Fibroblast of skin of right quadriceps (primary cell): ENCODE measurements at places on chromosomes 5 and 9.

DNA sequence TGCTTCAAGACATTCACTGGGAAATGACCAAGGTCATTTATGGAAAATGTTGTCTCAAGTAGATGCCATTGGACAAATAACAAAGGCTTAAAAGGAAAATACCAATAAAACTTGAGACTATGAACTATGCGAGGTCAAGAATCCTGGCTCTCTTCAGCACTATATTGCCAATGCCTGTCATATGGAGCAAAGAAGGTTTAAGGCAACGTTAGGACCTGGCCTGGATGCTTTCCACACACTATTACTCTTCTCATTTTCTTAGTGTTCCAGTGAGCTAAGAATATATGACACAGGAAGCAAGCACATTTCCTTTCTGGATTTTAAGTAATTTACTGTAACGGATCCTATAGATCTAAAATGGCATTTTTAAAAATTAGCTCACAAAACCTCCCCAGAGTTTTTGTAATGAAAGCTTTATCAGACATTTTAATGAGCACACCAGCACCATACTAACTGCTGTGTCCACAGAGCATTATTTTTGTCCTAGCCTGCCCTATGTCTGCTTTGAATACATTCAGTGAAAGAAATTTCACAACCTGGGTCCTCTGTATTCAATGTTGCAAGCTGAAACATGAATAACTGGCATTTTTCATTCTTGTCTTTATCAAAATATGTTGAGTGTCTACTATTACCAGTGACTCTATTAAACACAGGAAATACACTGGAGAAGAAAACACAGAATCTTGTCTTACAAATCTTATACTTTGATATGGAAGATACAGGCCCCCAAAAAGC, 315.6 kb downstream of the CETN3 start:
- DNase-seq, result peak; percentile 17

DNA sequence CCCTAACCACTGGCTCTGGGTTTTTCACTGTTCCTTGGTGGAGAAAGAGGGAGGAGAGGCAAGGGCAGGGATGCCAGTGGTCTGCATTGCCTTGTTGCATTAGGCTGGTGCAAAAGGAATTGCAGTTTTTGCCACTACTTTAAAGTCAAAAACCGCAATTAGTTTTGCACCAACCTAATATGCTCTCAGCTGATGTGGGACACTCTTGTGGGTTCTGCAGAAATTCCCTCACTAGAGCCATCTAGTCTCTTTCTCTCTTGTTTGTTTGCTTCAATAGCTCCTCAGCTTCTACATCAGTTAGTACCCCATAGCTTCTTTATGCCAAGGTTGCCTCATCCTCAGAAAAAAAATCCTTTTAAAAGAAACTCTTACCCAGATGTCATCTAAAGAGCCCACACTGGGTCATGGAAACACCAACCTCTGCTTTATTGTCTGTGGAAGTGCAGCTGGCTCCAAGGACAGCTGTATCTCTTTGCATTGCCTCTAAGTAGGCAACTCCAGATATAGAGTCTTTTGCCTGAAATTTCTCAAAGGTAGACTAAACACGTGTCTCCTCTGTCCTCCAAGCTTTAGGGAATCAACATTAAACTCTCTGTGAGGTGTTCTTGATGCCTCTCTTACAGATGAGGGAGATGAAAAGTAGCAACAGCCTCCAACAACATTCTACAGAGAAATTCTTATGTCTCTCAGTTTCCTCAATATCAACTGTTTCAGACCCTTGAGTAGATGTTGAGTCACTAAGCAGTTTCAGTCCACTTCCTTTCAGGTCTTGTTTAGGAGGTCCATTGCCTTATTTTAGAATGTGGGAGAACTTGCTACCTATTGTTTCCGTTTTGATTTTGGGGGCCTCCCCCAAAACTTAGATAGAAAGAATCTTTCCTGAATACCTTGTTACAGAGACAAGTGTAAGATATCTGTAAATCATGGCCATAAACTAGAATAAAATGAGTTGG, 84.9 kb upstream of the MEF2C start:
- no peak for DNase-seq

DNA sequence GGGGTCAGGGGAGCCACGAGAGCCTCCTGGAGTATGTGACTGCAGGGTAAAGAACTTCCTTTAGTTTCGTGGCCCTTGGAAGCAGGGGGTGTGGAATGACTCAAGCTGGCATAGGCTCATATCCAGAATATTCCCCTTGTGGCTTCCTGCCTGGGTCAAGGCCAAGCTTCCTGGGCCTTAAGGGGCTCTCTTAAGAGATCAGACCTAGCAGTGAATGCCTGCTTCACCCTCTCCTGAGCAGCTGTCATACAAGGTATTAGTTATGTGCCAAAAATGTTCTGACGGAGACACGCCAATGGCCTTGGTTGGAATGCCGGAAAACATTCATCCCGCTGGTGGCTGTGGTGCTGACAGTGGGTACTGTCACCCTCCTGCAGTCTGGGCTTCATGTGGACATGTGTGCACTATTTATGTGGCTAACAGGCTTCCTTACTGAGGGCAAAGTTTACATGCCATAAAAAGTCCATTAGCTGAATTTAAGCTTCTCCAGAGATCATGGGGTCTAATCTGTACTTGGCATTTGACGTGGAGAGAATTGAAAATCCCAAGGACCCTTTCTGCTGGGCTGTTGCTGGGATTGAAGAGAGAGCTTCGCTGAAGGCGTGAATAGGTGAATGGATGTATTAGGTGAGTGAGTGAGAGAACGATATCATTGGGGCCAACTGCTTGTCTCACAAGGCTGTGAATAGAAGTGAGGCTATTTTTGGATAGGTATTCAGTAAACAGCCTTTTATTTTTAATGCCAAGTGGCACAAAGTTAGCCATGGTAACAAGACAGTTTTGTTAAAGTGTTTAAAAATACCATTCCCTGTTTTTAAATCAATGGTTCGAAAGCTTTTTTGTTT, 156.8 kb downstream of the MACROH2A1 start:
- DNase-seq, result peak; percentile 91

- no peak for DNase-seq
Measured at GRCh38 chr9:127890053-127890452, 9.3 kb downstream of the ST6GALNAC6 start.

- peak; percentile 54 for DNase-seq
Measured at GRCh38 chr5:174505621-174506020, 218.8 kb upstream of the MSX2 start.

DNA sequence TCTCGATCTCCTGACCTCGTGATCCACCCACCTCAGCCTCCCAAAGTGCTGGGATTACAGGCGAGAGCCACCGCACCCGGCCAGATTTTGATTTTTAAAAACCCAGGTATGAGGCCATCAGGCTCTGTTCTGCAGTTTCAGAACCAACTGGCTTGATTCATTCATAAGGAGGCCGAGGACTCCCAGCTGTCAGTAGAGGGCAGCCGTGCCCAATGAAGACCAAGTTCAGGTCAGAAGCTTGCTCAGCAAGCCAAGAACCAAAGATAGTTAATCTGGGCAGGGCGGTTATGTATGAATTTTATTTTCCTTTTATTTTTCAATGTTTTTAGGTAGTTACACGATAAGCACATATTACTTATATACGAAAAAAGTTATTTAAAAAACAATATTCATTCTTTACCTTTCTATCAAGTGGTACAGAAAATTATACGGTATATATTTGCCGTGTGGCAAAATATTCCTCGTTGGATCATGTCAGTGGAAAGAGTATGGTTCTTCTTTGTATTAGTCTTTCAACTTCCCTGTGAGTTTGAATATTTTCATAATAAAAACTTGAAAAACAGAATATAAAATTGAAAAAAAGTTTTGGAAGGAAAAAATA, 18.0 kb downstream of the MGAT1 start:
- peak; percentile 78 for DNase-seq

DNA sequence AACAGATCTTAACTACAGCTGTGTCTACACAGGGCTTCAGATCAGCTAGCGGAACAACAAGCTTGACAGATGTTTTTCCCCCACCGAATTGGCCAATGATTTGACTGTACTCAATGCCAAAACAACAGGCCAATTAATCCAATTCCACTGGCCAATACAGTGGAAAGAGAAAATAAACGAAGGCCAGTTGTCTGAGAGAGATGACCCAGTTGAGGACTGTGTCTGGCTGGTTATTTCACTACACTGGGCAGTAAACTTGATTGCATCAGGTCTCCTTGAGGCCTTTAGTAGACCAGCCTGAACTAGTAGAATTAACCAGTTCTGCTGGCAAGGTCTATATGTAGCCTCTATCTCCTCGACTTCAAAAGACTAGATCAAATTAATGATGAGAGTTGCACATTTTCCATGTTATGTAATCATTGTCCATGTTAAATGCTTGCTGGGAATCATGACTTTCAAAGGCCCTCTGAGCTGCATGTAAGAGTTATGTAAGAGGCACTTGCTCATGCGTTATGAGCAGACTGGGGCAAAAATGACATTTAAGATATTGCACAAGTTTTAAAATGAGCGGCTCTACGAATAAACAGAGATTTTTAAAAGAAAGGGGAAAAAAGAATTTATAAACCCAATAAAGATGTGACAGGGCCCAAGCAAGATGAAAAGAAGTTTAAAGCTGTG, 28.3 kb downstream of the SMIM23 start:
- DNase-seq, result no peak

DNA sequence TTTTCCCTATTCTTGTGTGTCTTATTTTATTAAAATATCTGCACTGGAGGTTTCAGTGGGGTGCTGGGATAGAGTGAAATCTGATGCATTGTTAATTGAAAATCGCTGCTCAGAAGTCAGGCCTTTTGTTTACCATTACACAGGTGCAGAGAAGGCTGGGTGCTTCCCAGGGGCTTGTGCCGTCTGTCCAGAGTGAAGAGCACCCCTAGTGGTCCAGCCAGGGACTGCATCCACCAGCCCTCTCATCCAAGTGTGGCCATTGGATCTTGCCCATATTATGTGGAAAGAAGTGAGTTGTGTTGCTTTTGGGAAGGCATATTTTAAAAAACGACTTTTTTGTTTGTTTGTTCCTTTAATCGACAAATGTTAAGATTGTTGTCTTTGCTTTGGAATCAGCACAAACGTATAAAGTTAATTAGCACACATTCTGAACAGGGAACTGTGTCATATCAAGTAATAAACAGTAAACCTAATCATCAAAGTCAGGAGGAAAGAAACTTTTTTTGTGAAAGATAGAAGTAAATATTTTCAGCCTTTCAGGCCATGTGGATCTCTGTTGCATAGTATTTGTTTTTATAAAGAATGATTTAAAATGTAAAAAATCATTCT, 315.6 kb downstream of the MTRR start:
- DNase-seq, result peak; percentile 20

DNA sequence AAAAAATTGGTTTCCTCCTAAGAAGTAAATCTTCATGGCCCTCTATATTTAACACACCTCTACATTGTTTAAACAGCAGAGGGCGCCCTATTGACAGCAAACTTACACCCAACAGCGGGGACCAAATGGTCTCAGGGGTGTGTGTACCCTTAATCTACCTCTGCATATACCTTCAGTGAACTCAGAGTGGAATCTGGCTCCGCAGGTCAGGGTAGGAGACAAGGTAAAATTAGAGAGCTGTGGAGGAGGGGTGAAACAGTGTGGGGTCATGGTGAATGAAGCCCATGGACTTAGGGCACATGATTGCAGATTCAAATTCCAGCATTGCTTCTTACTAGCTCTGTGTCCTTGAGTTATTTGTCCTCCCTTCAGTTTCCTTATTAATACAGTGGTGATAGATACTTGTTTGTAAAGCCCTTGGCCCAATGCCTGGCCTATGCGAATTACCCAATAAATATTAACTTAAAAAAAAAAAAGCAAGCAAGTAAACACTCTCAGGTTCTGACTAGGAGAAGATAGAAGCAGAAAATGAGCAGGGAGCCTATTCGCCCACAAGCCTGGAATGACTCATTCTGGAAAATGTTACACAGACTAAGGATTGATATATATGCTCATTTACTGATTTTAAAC, 122.9 kb downstream of the CAVIN4 start:
- peak; percentile 4 for DNase-seq

- DNase-seq, result peak; percentile 37
Measured at GRCh38 chr9:69762527-69762926, 2.7 kb upstream of the PTAR1 start.

GRCh38 chr9:37221489-37222106, 101.2 kb downstream of the ZCCHC7 start:
- no peak for DNase-seq

- no peak for DNase-seq
Measured at GRCh38 chr5:133990396-133990795, 14.4 kb downstream of the VDAC1 start.

- no peak for DNase-seq
Measured at GRCh38 chr5:55858104-55858503, 6.9 kb downstream of the IL31RA start.

DNA sequence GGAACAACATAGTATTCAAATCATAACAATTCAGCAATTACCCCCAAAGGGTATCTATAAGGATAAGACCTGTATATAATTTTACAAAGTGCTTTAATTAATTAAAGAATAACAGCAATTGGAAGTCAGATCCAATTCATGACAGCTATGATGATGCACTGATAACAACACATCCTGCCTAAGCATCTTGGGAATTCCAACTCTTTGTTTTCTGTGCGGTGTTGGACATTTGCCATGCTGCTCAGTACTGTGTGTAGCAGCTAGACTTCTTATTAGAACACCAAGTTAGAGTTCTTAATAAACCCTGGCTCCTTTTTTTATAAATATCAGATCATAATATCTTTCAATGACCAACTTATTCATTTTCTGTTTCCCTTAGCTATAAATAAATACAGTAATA, 209.0 kb downstream of the SEC61B start:
- peak; percentile 71 for DNase-seq

- peak; percentile 7 for DNase-seq
Measured at GRCh38 chr9:71638627-71639026, 129.7 kb downstream of the CEMIP2 start.

GRCh38 chr5:150064681-150065220, 21.6 kb downstream of the CSF1R start:
- DNase-seq, result no peak

DNA sequence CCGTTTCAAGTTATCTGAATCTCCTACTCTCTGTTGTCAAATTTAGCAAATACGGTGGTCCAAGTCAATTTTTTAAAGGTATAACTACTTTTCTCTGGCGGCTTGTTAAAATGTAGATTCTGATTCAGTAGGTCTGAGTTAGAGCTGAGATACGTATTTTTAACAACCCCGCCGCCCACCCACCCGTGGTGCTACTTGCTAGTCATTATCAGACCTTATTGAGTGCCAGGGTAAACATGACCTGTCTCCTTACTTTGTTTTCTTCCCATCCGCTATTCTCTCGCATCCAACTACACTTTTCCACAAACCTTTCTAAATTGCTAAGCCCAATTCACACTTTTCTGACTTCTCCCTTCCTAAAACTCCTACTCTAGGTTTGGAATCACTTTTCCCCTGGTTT, 694 bp upstream of the PLAA start:
- no peak for DNase-seq

- DNase-seq, result no peak
Measured at GRCh38 chr9:110028676-110029075, 179.3 kb downstream of the C9orf152 start.

DNA sequence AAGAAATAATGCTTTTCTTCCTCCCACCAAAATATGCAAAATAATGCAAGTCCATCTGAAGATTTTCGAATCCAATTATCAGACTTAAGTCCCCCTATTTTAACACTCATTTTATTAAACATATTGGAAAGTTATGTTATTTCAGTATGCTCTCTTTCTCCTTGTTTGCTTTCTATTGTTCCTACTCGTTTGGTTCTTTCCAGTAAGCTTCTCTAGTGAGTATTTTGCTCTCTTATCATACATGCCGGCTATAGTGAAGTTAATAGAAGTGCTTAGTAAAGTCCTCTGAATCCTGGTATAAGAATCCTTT, 517 bp downstream of the ALDH1A1 start:
- no peak for DNase-seq

GRCh38 chr5:134738963-134739661, 764 bp downstream of the CAMLG start:
- DNase-seq, result peak; percentile 24

- no peak for DNase-seq
Measured at GRCh38 chr5:151312756-151313324, 9.3 kb upstream of the SLC36A3 start.
